IMR-90 (cell line): ENCODE measurements at places on chromosomes 12 and 14.

- peaks cover 14% of the 10 kb centered on the region for H3K36me3 ChIP-seq
- DNase-seq = peak; percentile 82
- peaks cover 7% of the 10 kb centered on the region; the same call in 1 of the 2 replicates for H3K4me1 ChIP-seq
- H3K27me3 ChIP-seq = no peaks in the 10 kb centered on the region
- H3K27ac ChIP-seq = peak within 1 kb of the TSS; percentile 99
These were observed at the start of gene FERMT2 for GRCh38 chr14:52950898-52951680. Gene FERMT2, minus strand, starts transcription at chr14:52951050. Its CDS starts 482 bp downstream, at chr14:52950568.

- H3K4me1 ChIP-seq = no peaks in the 10 kb centered on the region
- DNase-seq = peak; percentile 32
- H3K36me3 ChIP-seq = no peaks in the 10 kb centered on the region
- no peak overlapping the region for H3K4me3 ChIP-seq
These were observed 15.5 kb downstream of the PLEK2 start for GRCh38 chr14:67396381-67396970.

GRCh38 chr12:122687086-122687485, 16.1 kb downstream of the HCAR2 start:
- no peak overlapping the region for H3K4me3 ChIP-seq
- H3K4me1 ChIP-seq = no peaks in the 10 kb centered on the region
- no peaks in the 10 kb centered on the region for H3K36me3 ChIP-seq
- H3K27ac ChIP-seq = no peak overlapping the region
- peak; percentile 25 for DNase-seq

GRCh38 chr12:69355363-69356028, 4.0 kb upstream of the YEATS4 start:
- H3K4me3 ChIP-seq = no peak overlapping the region
- H3K36me3 ChIP-seq = no peaks in the 10 kb centered on the region
- H3K27ac ChIP-seq = no peak overlapping the region
- 0 out of 2 replicates have a peak, but pooled peaks cover 2% of the 10 kb centered on the region for H3K27me3 ChIP-seq

DNA sequence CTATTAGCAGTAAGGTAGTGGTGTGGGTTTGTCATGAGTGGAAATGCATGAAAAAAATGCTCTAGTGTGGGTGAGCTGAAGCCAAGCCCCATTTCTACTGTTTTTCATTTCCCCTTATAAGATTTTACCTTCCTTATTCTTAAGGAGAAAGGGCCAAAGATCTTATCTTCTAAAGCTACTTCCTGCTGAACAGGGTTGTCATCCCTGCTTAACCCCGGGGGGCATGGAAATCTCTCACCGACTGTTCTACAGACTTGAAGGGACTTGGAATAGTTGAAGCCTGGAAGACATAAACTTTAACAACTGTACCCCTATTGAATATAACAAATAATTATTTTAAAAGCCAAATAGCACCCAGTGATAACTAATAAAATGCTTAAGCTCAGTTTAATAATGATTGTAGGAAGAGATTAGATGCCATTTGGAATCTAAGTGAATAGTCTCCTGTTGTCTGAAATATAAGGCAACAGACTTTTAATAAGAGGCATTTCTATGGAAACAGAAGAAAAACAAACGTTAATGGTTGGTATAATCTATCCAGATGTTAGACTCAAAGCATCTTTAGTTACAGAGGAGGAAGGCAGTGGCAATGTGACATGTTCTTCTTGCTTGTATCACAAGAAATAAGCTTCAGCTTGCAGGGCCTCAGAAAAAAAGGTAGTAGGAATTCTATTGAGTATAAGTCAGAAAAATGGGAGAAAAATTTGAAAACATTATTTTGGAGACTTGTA, 1.8 kb upstream of the GMFB start:
- H3K27me3 ChIP-seq = no peaks in the 10 kb centered on the region
- 0 out of 2 replicates have a peak, but pooled peaks cover 4% of the 10 kb centered on the region for H3K4me1 ChIP-seq
- no peak for DNase-seq
- no peak overlapping the region for H3K27ac ChIP-seq

DNA sequence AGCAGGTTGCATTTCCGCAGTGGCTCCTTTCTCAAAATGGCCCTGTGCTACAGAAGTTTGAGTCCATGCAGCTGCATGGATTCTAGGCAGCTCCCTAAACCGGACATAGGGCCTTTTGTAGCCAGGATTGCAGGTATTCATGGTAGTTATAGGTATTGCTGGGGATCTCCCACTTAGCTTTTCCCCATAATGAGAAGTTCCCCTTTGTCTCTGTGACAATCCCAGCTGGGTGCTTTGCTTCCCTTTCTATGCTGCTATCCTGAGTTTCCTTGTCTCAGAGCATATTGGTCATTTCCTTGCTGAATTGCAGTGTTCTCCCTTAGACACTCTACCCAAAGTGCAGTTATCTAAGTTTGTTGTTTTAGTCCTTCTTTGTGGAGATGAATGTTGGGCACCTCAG, 120.9 kb upstream of the MIS18BP1 start:
- no peaks in the 10 kb centered on the region for H3K27me3 ChIP-seq
- no peaks in the 10 kb centered on the region for H3K36me3 ChIP-seq
- H3K4me1 ChIP-seq = no peaks in the 10 kb centered on the region
- no peak overlapping the region for H3K27ac ChIP-seq
- H3K4me3 ChIP-seq = no peak overlapping the region

GRCh38 chr12:3897371-3897971, 24.3 kb upstream of the PARP11 start:
- no peak overlapping the region for H3K4me3 ChIP-seq
- H3K4me1 ChIP-seq = no peaks in the 10 kb centered on the region
- H3K27ac ChIP-seq = no peak overlapping the region
- DNase-seq = no peak
- H3K27me3 ChIP-seq = peaks cover 3% of the 10 kb centered on the region; the same call in 1 of the 2 replicates

DNA sequence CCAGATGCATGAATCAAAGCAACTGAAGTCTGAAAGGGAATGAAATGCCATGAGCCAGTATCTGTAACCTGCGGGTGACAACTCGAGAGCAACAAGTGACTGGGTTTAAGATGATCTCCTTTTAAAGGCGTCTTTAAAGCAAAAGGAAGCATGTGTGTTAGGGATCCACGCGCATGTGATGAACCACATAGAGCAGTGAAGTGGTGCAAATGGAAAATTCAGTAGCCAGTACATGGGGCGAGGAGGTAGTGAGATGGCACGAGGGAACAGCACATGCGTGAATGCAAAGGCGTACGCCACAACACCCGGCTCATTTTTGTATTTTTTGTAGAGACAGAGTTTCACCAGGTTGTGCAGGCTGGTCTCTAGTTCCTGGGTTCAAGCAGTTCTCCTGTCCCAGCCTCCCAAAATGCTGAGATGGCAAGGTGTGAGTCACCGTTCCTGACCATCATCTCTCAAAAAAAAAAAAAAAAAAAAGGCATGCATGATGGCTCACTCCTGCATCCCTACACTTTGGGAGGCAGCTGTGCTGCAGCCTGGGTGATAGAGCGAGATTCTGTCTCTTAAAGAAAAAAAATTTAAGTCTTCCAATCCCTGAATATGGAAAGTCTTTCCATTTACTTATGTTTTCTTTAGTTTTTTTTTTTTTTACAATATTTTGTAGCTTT, 24.6 kb upstream of the BCL7A start:
- H3K4me1 ChIP-seq = peaks cover 7% of the 10 kb centered on the region
- no peaks in the 10 kb centered on the region for H3K27me3 ChIP-seq
- no peaks in the 10 kb centered on the region for H3K36me3 ChIP-seq
- H3K27ac ChIP-seq = no peak overlapping the region
- no peak overlapping the region for H3K4me3 ChIP-seq
- peak; percentile 47 for DNase-seq

GRCh38 chr14:102316338-102316742, 3.2 kb upstream of the ZNF839 start:
- peak overlapping the region; percentile 49 for H3K27ac ChIP-seq
- H3K4me1 ChIP-seq = peaks cover 15% of the 10 kb centered on the region

DNA sequence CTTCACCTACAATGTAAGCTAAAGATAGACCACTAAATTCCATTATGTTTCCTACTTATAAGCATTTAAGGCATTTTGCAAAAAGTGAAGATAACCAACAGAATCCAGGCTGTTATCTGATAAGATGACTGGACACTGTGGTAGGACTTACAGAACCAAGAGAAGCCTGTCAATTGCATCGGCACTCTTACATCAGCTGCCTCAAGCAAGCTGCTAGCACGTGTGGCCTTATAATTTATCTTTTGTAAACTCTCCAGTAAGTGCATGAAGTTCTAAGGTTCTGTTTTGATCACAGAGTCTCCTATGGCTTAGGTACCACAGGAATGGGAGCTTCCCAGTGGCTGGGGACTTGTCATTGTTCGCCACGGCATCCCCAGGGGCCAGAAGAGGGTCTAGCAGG, 88.7 kb downstream of the TRAFD1 start:
- no peaks in the 10 kb centered on the region for H3K27me3 ChIP-seq
- no peak overlapping the region for H3K4me3 ChIP-seq
- no peak for DNase-seq
- H3K4me1 ChIP-seq = no peaks in the 10 kb centered on the region; the same call in 1 of the 2 replicates
- H3K27ac ChIP-seq = no peak overlapping the region

DNA sequence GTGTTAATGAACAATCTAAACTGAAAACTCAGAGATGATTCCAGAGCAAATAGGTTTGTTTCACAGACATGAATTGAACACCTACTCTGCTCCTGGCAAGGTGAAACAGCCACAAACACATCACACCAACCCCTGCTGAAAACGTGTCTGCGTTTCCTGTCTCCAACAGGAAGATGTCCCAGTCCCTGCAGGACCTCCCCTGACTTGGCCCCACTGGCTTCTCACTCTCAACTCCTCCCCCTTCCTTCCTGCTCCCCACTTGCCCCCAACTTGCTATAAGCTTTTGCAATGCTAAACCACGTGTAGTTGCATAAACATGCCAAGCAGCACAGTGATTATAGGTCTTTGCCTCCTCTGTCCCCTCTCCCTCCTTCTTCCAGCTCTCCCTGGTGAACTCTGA, 567.6 kb downstream of the BCL11B start:
- no peaks in the 10 kb centered on the region for H3K36me3 ChIP-seq
- H3K4me1 ChIP-seq = no peaks in the 10 kb centered on the region
- no peak for DNase-seq
- no peak overlapping the region for H3K4me3 ChIP-seq
- no peak overlapping the region for H3K27ac ChIP-seq
- no peaks in the 10 kb centered on the region for H3K27me3 ChIP-seq

DNA sequence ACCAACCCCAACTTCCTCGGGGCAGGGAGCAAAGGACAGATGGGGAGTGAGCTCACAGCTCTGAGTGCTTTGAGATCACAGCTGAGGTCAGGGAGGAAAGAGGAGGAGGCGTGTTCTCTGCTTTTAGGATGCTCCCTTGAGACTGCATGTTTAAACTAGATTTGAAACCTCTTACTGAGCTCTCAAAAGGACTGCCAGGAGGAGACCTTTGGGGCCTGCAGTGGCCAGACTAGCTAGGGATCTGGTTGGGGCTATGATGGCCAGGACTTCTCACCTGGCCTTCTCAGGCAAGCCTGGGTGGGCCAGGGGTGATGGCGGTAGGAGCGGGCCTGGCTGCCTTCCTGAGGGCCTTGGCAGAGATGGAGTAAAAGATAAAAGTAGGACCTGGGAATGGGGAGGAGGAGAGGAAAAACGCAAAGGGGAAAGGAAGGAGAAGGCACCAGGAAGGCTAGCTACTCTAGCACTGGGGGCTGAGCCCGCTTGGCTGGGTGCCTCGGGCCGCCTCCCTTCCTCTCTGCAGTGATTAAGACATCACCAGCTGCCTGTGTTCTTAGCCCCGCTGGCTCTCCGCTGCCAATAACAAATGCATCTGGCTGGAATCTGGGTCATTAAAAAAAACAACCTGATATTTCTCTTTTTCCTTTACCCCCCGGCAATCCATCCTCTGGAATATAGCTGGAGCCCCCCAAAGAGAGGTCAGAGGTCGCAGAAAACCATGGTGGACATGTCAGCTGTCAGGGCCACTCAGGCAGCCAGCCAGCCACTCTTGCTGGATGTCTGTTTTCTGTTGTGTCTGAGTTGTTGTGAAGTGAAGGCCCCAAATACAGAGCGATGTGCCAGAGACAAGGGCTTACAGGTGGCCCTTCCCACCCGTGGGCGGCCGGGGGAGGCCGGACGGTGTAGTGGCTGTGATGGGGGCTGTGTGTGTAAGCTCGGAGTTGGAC, 141.3 kb downstream of the TSPAN9 start:
- DNase-seq = peak; percentile 78
- no peak overlapping the region for H3K4me3 ChIP-seq
- H3K27me3 ChIP-seq = no peaks in the 10 kb centered on the region
- H3K4me1 ChIP-seq = peaks cover 21% of the 10 kb centered on the region

- H3K27ac ChIP-seq = no peak overlapping the region
- H3K4me1 ChIP-seq = peaks cover 7% of the 10 kb centered on the region
- 0 out of 2 replicates have a peak, but pooled peaks cover 4% of the 10 kb centered on the region for H3K36me3 ChIP-seq
- no peaks in the 10 kb centered on the region for H3K27me3 ChIP-seq
- H3K4me3 ChIP-seq = no peak overlapping the region
- DNase-seq = no peak
These were observed 3.8 kb downstream of the COPZ1 start for GRCh38 chr12:54328595-54329337.
